HFFc6 (cell line): ENCODE measurements at places on chromosomes 6 and 20.

DNA sequence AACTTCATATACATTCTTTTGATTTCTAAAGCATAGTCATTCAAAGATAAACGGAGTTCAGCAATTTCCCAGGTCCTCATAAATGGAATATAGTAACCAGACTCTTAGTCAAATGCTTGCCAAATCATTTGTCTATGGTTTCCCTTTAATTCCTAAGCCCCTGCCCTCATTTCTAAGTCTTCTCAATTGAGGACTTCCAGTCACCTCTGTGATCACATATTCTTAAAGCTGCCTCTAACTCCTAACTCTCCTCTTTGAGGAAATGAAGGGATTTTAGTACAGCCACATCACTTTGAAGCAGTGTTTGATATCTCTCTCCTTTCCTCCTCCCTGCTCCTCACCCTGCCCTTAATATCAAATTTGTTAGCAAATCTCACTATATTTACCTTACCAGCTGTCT is 58.7 kb downstream of the PLEKHG1 start:
- H3K36me3 ChIP-seq, result no peaks in the 10 kb centered on the region
- no peak for DNase-seq
- H3K4me3 ChIP-seq, result no peak overlapping the region
- no peaks in the 10 kb centered on the region for H3K4me1 ChIP-seq

DNA sequence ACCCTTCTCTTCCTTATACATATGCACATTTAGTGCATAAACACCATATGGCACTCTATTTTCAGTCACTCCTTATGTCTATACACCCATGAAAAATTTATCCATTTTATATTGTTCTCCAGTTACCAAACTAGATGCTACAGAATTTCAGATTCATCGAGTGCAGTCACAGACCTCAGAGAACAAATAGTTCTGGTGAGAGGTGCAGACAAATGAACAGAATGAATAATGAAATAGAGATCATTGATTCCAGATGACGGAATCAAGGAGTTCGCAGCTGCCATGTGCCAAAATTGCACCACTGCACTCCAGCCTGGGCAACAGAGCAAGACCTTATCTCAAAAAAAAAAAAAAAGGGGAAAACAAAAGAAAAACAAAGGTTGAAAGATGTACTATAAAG is 214.8 kb upstream of the CEP162 start:
- no peak overlapping the region for H3K4me3 ChIP-seq
- H3K27ac ChIP-seq, result no peak overlapping the region
- no peaks in the 10 kb centered on the region for H3K4me1 ChIP-seq
- H3K27me3 ChIP-seq, result peaks cover 9% of the 10 kb centered on the region
- no peaks in the 10 kb centered on the region for H3K36me3 ChIP-seq

- H3K4me1 ChIP-seq, result no peaks in the 10 kb centered on the region; the same call in 1 of the 2 replicates
- H3K27ac ChIP-seq, result no peak overlapping the region
- H3K4me3 ChIP-seq, result no peak overlapping the region
- H3K36me3 ChIP-seq, result no peaks in the 10 kb centered on the region
- DNase-seq, result no peak
Observed at GRCh38 chr20:32006841-32007786, 3.1 kb upstream of the CCM2L start.

DNA sequence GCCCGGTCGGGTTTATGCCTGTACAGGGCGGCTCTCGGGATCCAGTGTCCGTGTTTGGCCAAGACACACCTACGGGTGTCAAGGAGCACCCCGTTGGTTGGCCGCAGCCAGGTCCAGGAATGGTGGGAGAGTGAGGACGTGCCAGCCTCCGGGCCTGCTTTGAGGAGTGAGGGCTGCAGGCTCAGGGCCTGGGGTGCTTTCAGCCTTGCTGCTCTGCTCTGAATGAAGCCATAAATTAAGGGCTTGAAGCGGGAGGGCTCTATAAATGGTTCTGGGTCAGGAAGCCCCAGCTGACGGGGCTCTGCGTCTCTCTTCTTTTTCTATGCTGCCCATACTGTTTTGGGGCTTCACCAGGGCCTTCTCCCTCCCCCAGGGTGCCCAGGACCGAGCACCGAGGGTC is 15.1 kb downstream of the GATA5 start:
- no peaks in the 10 kb centered on the region for H3K36me3 ChIP-seq
- no peak overlapping the region for H3K4me3 ChIP-seq
- H3K27ac ChIP-seq, result no peak overlapping the region
- H3K27me3 ChIP-seq, result peaks cover 5% of the 10 kb centered on the region
